ENCODE measurements at places on chromosomes 2 and 18.

- peak; percentile 62 for DNase-seq
These were observed 219.4 kb downstream of the MREG start for GRCh38 chr2:215793747-215794595.

GRCh38 chr18:7177116-7177744, 53.7 kb upstream of the LRRC30 start:
- peak; percentile 78 for DNase-seq

GRCh38 chr2:109434351-109434750, 179.4 kb downstream of the SEPTIN10 start:
- no peak for DNase-seq

- no peak for DNase-seq
These were observed 4.3 kb downstream of the HNRNPLL start for GRCh38 chr2:38598200-38598990.

GRCh38 chr18:37846996-37847395, 281.4 kb upstream of the CELF4 start:
- no peak for DNase-seq

DNA sequence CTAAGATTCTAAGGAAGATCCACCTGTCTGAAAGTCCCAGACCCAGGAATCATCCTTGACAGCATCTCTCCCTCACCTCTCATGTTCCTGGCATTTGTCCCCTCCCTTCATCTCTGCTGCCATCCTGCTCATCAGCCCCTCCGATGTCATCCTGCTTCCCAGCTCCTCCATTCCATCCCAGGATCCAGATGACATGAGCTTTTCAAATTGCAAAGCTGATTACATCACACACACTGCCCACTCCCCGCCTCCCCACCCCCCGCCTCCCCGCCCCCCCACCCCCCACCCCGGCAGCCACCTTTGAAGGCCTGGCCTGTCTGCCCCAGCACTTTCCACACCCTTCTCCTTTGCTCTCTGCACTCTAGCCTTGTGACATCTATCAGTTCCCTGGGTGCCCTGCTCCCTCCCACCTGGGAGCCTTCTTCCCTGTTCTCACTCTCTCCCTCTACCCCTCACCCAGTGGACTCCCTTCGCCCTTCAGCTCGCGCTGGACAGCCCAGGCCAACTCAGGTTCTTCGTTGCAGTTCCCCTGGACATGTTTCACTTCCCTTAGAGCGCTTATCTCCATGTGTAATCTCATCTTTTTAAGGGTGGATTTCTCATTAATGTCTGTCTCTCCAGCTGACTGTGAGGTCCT, 61.6 kb downstream of the DNMT3A start:
- DNase-seq, result peak; percentile 51

GRCh38 chr2:65576861-65577601, 144.6 kb upstream of the SPRED2 start:
- no peak for DNase-seq

GRCh38 chr2:31219131-31219969, 2.0 kb upstream of the CAPN14 start:
- DNase-seq, result no peak

- DNase-seq, result no peak
These were observed 132.3 kb upstream of the DLX2 start for GRCh38 chr2:172234716-172235691.

GRCh38 chr2:6793371-6793770, 72.3 kb downstream of the CMPK2 start:
- DNase-seq, result no peak

GRCh38 chr2:185245806-185246205, 492.8 kb upstream of the FSIP2 start:
- DNase-seq, result no peak

GRCh38 chr2:188414869-188415753, 123.4 kb downstream of the GULP1 start:
- no peak for DNase-seq

DNA sequence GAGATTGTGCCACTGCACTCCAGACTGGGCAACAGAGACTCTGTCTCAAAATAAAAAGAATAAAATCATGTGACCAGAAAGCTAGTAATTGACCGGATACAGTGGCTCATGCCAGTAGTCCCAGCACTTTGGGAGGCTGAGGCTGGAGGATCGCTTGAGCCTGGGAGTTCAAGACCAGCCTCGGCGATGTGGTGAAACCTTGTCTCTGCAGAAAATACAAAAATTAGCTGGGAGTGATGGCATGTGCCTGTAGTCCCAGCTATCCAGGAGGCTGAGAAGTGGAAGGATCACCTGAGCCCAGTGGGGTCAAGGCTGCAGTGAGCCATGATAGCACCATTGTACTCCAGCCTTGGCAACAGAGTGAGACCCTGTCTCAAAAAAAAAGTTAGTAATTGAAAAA, 36.8 kb downstream of the COX7A2L start:
- DNase-seq, result no peak

GRCh38 chr2:62334440-62335058, 138.6 kb downstream of the B3GNT2 start:
- DNase-seq, result no peak

DNA sequence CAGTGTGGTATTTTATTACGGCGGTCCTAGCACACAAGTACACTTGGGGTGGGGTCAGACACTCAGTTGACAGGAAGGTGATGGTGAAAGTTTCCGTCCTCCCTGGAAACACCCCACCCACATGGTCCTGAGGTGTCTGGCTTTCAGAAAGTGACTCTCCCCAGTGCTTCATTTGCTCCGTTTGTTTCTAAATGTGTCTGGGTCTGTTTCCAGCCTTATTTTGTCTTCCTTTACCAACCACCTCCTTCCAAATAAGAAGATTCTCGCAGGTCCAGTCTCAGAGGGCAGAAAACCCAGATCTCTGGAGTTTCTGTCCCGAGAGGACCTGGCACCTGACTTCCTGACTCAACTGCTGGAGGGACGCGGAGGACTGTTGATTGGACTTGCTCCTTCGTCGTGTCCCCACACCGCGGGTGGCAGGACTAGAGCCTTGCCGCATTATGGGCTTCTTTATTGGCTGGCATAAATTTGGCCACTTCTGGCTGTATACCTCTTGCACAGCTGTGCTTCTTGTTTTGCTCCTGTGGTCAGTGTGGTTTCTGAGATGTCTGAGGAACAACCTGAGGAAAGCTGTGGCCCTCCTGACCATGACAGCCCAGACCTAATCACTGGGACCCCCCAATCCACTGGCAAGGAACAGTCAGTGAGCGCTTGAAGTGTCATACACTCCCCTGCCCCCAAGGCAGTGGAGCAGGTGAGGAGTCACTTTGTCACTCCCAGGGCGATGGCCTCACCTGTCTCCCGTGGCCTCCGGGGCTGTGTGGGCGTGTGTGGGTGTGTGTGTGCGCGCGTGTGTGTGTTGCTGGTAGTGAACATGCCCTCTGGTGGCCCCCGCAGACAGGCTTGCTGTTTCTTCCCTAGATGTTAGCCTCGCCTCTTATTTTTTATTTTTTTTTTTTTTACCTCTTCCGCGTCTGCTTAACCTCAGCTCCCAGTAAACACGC, 45.6 kb downstream of the MEX3C start:
- no peak for DNase-seq

- peak; percentile 32 for DNase-seq
These were observed 941.1 kb upstream of the FANCL start for GRCh38 chr2:59182249-59182648.

DNA sequence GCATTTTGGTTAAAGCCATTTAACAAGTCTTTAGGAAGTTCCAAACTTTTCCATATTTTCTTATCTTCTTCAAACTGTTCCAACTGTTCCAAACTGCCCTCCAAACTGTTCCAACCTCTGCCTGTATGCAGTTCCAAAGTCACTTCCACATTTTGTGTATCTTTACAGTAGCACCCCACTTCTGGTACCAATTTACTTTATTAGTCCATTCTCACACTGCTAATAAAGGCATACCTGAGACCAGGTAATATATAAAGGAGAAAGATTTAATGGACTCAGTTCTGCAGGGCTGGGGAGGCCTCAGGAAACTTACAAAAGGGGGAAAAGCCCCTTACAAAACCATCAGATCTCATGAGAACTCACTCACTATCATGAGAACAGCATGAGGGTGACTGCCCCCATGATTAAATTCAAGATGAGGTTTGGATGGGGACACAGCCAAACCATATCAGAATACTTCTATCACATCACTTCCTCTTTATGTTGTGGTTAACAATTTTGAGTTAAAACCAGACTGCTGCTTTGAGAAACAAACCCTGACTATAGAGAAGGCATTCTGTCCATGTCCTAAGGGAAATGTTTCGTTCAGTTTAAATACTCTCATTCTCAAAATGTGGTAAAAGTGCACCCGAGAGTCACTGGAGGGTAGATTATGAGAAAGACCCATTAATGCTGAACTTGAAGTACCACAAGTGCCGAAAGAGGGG, 11.0 kb downstream of the IL18R1 start:
- no peak for DNase-seq
